Muscle of leg (tissue), 16 donors: ENCODE measurements at places on chromosomes 6 and 20. TPM values are rescaled to one million over a fixed set of nuclear protein-coding genes. Genes with fewer than 3 reads are reported as not detected.

The SYNDIG1 gene
- 2.5 TPM for total RNA-seq

- DNase-seq = no peak
Observed at GRCh38 chr6:118553132-118553531, 5.0 kb downstream of the PLN start.

The ZNF391 gene
- total RNA-seq = 3.0 TPM

DNA sequence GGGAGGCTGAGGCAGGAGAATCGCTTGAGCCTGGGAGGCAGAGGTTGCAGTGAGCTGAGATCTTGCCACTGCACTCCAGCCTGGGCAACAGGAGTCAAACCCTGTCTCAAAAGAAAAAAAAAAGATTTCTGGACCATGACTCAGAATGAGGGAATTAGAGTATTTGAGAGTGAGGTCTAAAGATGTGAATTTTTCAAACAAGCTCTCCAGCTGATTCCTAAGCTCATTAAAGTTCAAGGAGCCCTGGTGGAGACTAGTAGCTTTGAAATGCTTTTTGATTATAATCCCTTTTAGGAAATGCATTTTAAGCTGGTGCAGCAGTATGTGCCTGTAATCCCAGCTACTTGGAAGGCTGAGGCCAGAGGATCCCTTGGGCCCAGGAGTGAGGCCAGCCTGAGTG lies 21.8 kb upstream of the SRF start:
- DNase-seq = no peak

The EIF2S2 gene
- 62.3 TPM for total RNA-seq

GRCh38 chr6:46491201-46491627 lies at the start of gene RCAN2:
Gene RCAN2, minus strand, starts transcription at chr6:46491449.
- DNase-seq = peak; percentile 72

The DEFB124 gene
- total RNA-seq = 0.62 TPM

The CNBD2 gene
- total RNA-seq = 5.5 TPM

- no peak for DNase-seq
Observed at GRCh38 chr20:63924241-63924640, 29.3 kb downstream of the DNAJC5 start.

The NOX3 gene
- total RNA-seq = not detected

The RIMS1 gene
- total RNA-seq = 5.7 TPM

GRCh38 chr6:112443179-112444065 lies 96.3 kb downstream of the RFPL4B start:
- peak; percentile 95 for DNase-seq

DNA sequence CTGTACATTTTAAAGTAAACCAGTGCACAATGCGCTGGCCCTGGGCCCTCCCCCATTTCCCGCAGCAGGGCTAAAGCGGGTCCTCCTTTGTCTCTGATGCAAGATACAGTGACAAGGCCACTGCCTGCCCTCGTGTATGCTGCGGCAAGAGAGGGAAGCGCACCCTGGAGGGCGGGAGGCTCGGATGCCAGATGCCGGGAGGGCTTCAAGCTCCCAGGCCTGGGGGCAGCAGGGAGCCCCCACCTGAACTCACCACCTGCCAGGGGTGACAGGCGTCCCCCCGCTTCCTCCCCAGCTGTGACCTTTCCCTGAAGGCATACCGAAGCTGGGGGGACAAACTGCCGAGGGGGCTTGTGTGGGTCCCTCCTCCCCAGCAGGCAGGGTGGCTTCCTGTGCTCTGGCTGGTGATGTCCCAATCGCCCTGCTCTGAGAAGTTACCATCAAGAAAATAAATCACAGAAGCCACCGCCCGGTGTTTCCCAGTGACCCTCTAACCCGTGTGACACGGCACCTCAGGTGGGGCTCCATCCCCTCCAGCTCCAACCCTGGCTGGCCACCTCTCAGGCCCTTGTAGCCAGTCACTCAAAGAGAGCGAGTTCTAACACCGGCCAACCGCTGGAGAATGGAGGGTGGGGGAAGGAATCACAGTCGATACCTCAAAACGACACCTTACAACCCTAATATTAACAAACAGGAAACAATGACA lies 203.3 kb downstream of the PREX1 start:
- DNase-seq = no peak

The CRISP2 gene
- total RNA-seq = not detected

GRCh38 chr6:138844192-138844591 lies 48.3 kb downstream of the ECT2L start:
- peak; percentile 69 for DNase-seq

GRCh38 chr20:33772439-33772838 lies 38.7 kb upstream of the CHMP4B start:
- no peak for DNase-seq

DNA sequence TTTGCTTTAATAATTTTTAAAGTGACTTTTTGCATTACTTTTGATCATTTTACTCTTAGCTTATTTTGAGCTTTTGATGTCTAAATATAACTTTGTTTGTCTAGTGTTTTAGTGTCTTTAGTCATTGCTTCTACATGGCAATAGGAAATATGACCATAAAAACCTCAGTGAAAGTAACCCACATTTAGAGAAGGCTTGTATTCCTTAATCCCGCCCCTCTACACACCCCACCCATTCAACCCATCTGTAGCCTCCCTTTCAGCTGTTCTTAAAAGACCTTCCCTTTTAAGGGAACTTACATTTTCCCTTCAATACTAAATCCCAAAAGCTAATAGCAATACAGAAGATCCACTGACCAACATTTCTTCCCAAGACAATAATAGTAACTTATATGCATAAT lies 225.4 kb downstream of the LAMA2 start:
- DNase-seq = no peak

- peak; percentile 47 for DNase-seq
Observed at GRCh38 chr6:296151-297122, 4.2 kb downstream of the DUSP22 start.

DNA sequence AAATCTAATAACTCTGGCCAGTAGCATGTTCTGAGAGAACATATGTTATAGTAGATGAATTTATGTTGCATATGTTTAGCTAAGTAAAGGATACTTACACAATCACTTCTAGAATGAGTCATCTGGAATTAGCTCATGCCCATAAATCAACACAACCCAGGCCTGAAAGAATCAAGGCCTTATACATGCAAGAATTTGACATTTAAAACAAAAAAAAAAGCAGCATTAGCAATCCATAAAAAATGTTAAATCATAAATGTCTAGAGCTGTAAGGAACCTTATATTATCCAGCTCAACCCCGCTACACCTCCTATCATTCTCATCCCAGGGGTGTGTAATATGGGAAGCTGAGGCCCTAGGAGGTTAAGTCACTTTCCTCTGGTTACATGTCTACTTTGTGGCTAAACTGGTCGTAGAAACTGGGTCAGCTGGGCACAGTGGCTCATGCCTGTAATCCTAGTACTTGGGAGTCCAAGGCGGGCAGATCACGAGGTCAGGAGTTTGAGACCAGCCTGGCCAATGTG lies 105.2 kb upstream of the CARMIL1 start:
- peak; percentile 71 for DNase-seq

GRCh38 chr6:163533443-163533842 lies 118.9 kb downstream of the QKI start:
- DNase-seq = no peak

The C6orf52 gene
- total RNA-seq = 2.7 TPM

GRCh38 chr6:89984926-89985750 lies 90.9 kb downstream of the GJA10 start:
- DNase-seq = peak; percentile 90
